ENCODE measurements at places on chromosomes 2 and 18.

GRCh38 chr2:224887141-224887540 is 155.1 kb downstream of the DOCK10 start:
- DNase-seq, result no peak

GRCh38 chr2:220117025-220117424 is 489.6 kb downstream of the SLC4A3 start:
- no peak for DNase-seq

DNA sequence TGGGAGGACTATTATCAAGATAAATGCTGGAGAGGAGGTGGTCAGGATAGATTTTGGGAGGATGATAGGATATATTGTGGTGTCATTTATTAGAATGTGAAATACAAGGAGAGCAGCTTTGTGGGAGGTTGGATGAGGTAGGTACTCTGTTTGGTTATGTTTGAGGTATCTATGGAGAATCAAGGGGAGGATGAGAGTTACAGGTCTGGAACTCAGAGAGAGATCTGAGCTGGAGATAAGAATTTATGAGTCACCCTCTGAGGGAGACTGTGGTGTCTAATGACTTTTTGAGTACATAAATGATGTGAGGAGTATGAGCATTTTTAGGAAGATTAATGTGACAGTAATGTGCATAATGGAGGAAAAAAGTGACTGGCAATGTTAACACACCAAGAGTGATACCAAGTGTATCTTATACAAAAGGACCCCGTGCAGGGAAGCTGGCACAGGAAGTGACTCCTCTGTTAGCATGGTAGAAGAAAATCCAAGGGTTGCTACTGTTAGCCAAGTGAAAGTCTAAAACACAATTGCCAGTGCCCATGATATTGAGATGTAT is 48.2 kb downstream of the CRIM1 start:
- DNase-seq, result no peak

DNA sequence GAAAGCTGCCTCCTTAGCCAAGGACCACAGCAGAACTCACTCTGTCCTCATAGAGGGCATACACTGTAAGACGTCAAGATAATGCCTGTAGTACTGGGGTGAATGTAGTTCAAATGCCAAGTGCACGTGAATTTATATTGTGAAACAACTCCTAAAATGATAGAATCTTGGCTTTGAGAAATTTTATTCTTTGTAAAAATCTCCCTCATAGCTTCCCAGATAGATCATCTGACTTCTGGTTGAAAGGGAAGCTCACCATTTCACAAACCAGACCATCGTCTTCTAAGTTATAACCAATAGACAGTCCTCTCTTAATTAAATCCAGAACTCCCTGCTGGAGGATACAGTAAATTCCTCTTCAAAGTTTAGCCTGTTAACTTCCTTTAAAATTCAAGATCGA is 110.9 kb upstream of the MSTN start:
- DNase-seq, result no peak

DNA sequence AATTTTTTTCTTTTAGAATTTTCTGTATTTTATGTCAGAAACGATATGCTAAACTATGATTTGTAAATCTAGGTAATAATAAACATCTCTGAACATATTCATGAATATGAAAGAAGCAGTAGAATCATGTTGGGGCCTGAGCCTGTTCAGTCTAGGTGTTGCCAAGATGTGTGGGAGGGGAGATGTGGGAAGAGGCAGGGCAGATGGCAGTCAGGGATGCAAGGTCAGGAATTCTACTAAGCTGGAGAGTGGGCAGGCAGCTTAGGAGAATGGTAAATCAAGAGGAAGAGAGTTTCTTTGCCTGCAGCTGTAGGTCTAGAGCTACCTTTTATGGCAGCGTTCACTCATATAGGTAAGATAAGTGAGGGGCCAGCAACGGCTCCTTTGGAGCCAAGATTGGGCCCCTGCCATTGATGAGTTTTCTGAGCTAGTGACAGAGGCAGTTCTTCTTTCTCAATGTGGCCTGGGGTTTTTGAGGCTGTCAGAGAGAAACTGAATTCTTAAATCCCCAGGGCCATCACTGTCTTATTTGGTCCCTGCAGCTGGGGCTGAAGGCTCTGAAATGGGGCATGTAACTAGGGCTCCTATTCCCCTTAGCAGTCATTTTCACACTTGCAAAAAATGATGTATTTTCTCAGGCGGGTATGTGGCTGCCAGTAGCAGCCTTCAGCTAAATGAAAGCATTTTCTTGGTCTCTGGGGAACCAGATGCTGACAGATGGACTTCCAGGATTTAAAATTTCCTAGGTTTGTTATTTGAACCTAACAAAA is 232.8 kb downstream of the PIK3C3 start:
- DNase-seq, result no peak

- peak; percentile 49 for DNase-seq
These were observed 686 bp downstream of the UBXN4 start for GRCh38 chr2:135742325-135742757.

GRCh38 chr2:212078103-212078502 is 460.5 kb downstream of the ERBB4 start:
- no peak for DNase-seq

GRCh38 chr2:196809260-196809659 is at the start of gene C2orf66:
C2orf66 (minus strand) TSS chr2:196809355; CDS start chr2:196809336, 19 bp downstream.
- DNase-seq, result no peak
